CD8-positive, alpha-beta T cell (primary cell): ENCODE measurements at places on chromosomes 12 and 14. TPM values are rescaled to one million over a fixed set of nuclear protein-coding genes. Genes with fewer than 3 reads are reported as not detected.

DNA sequence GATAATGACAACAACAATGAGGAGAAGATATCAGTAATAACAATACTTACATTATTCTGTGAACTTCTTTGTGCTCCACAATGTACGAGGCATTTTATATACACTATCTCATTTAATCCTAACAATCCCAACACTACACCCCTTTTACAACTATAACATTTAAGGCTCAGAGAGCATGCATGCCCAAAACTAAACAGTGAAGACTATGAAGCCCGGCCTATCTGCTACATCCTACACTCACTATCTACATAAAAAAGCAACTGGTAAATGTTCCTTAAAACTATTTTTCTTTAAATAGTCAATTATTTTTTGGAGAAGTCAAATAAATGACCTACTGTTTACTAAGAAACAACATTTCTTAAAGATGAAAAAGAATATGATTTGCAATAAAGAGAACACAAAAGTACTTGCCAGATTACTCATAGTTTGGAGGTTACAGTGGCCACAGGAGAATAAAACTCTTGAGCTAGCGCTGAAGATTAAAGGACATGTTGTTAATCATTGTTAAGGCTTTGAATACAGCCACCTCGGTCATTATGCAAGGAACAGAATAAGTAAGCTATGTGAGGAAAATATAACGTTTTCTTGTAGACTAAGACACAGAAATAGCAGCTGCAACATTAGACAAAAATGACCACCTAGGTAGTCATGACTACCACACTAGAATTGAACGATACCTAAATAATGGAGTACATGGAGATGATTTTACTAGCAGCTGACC lies 56.7 kb downstream of the EPS8 start:
- no peak for DNase-seq

GRCh38 chr12:111846016-111846415 lies 4.0 kb downstream of the MAPKAPK5 start:
- no peak for DNase-seq

- DNase-seq, result no peak
Measured at GRCh38 chr14:24280797-24281460, 9.5 kb upstream of the RABGGTA start.

Gene OTX2
- not detected for total RNA-seq
